ENCODE measurements at places on chromosomes 4 and X. TPM values are rescaled to one million over a fixed set of nuclear protein-coding genes. Genes with fewer than 3 reads are reported as not detected.

The CSAG2 gene
- total RNA-seq, result not detected

The FGD1 gene
- 0.15 TPM for total RNA-seq

DNA sequence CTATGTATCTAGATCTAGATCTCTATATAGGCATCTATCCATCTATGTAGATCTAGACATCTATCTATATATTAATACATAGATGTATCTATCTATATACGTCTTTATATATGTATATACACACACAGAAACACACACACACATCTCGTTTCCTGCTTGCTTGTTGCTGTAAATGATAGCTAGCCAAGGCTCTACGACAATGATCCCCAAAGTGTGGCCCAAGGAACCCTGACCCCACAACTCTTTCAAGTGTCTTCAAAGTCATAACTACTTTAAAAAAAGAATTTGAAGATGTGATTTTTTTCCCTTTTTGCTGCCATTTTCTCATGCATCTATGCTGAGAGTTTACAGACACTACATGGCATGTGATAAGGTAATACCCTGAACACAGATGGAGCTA lies 28.8 kb downstream of the GYG2 start:
- H3K27ac ChIP-seq, result no peak overlapping the region
- H3K4me3 ChIP-seq, result no peak overlapping the region
- no peaks in the 10 kb centered on the region for H3K36me3 ChIP-seq
- no peak for DNase-seq

DNA sequence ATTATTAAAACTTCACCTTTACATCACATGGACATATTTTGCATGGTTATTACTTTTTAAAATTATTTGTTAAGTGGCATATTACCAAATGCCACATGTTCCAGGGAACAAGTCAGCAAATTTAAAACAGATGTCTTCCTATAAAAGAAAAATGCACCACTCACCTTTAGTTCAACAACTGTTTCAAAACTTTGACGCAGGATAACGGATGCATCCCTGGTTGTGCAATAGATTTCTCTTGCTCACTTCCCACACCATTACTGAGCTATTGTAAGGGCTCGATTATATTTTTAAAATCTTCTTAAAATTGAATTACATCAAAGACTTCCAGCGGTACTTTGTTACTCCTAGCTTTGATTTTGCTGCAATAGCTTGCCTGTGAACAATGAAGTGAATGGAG lies 93.0 kb upstream of the ARHGAP24 start:
- no peaks in the 10 kb centered on the region for H3K27me3 ChIP-seq
- no peak for DNase-seq
- H3K36me3 ChIP-seq, result no peaks in the 10 kb centered on the region

DNA sequence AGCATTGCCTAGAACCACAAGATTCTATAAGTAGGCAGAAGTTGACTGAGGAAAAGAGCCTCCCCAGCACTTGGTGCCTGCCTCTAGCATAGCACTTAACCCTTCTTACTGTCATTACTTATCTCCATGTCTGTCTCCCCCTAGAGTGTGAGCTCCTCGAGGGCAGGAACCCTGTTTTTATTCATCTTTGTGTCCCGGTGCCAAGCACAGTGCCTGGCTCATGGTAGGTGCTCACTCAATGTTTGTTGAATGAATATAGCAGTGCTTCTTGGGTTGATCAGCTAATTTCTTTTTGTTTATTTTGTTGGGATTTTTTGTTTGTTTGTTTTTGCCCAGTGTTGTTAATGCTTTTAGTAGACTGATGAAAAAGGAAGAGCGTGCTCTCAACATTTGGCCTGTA lies 30.3 kb downstream of the KLF3 start:
- H3K27me3 ChIP-seq, result no peaks in the 10 kb centered on the region
- H3K4me1 ChIP-seq, result peaks cover 6% of the 10 kb centered on the region
- H3K36me3 ChIP-seq, result peaks cover 40% of the 10 kb centered on the region
- DNase-seq, result no peak
- no peak overlapping the region for H3K27ac ChIP-seq

DNA sequence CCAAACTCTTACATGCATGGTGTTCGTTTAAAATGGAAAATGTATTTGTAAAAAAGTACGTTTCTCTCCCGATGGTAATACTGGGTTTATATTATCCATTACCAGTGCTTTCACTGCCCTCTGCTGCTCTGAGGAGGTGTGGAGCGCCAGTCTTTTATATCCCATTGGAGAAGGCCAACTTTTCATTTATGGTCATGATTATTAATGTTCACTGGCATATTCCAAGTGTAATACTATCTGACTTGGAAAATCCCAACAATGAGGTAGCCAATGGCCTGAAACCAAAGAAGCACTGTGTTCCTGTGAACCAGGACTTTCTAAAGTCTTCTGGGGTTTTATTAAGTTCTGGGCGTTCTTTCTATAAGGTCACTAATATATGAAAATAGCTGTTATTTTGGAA lies 80.7 kb downstream of the SYNPO2 start:
- no peak for DNase-seq
- no peak overlapping the region for H3K4me3 ChIP-seq
- no peaks in the 10 kb centered on the region for H3K27me3 ChIP-seq

GRCh38 chr4:37889849-37890800 lies 759 bp upstream of the TBC1D1 start:
- H3K4me3 ChIP-seq, result peak overlapping the region; percentile 16
- peaks cover 4% of the 10 kb centered on the region for H3K27me3 ChIP-seq
- DNase-seq, result peak; percentile 53

GRCh38 chr4:14234307-14234706 lies 606.8 kb upstream of the BOD1L1 start:
- no peaks in the 10 kb centered on the region for H3K36me3 ChIP-seq
- H3K27ac ChIP-seq, result no peak overlapping the region
- H3K4me3 ChIP-seq, result no peak overlapping the region
- no peaks in the 10 kb centered on the region for H3K4me1 ChIP-seq
- DNase-seq, result no peak

- no peak for DNase-seq
- H3K36me3 ChIP-seq, result no peaks in the 10 kb centered on the region
- H3K27ac ChIP-seq, result no peak overlapping the region
- no peaks in the 10 kb centered on the region for H3K4me1 ChIP-seq
- H3K4me3 ChIP-seq, result no peak overlapping the region
- H3K27me3 ChIP-seq, result no peaks in the 10 kb centered on the region
These were observed 1906.2 kb downstream of the C4orf33 start for GRCh38 chr4:131002132-131002531.

- DNase-seq, result no peak
- no peak overlapping the region for H3K27ac ChIP-seq
- H3K27me3 ChIP-seq, result no peaks in the 10 kb centered on the region
- H3K4me1 ChIP-seq, result no peaks in the 10 kb centered on the region
- H3K36me3 ChIP-seq, result no peaks in the 10 kb centered on the region
These were observed 82.1 kb downstream of the UGT2B28 start for GRCh38 chr4:69362351-69362750.

Measured in activated CD4-positive, alpha-beta memory T cell treated with anti-CD3 and anti-CD28 coated beads for 36 hours (primary cell).